ENCODE measurements at places on chromosomes 3 and 15.

- DNase-seq, result no peak
These were observed 455.8 kb downstream of the GABRG3 start for GRCh38 chr15:27426805-27427204.

GRCh38 chr15:39580485-39581241, at the start of gene THBS1:
Gene THBS1, plus strand, starts transcription at chr15:39581079. Its CDS starts 779 bp downstream, at chr15:39581858.
- DNase-seq, result peak; percentile 41

DNA sequence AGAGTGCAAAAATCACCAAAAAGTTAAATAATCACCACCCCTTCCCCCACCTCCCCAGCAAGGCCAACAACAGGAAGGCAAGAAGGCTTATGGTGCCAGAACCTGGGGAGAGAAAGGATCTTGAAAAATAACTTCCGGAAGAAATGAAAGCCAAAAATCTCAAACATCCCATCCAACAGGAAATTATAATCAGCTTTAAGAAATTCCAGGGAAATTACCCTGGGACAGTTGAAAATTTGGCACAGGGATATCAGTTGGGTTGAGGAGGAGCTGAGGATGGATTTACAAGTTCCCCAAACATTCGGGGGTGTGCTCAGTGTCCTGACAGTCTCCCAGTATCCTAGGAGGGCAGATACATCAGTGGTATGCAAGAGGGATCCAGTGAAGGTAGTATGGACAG, 82.7 kb downstream of the POLR2M start:
- no peak for DNase-seq

DNA sequence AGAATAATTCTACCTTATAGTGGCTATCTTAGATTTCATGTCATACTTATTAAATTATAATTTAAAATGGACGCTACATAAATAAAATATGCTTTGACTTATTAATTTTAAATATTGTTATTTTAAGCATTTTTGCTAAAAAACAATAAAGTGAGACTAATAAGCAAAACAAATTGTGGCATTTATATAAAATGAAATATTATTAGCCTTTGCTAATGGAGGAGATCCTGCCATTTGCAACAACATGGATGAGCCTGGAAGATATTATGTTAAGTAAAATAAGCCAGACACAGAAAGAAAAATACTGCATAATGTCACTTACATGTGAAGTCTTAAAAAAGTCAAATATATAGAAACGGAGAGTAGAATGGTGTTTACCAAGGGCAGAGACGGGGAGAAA, 54.8 kb upstream of the PIK3R4 start:
- no peak for DNase-seq

GRCh38 chr3:4897765-4898453, 81.3 kb upstream of the BHLHE40 start:
- no peak for DNase-seq

- DNase-seq, result no peak
These were observed 30.6 kb downstream of the TBC1D2B start for GRCh38 chr15:78046796-78047341.

- DNase-seq, result no peak
These were observed 46.2 kb upstream of the TEX55 start for GRCh38 chr3:119099785-119100184.

GRCh38 chr3:153595186-153595815, 433.3 kb downstream of the RAP2B start:
- DNase-seq, result peak; percentile 46

- DNase-seq, result no peak
These were observed 10.0 kb upstream of the CRTC3 start for GRCh38 chr15:90519688-90520087.

- no peak for DNase-seq
These were observed 1078.9 kb downstream of the TUSC7 start for GRCh38 chr3:117788506-117788905.

GRCh38 chr3:183959214-183959613, 58.5 kb downstream of the ABCC5 start:
- no peak for DNase-seq
